ENCODE measurements at places on chromosomes 4 and X.

DNA sequence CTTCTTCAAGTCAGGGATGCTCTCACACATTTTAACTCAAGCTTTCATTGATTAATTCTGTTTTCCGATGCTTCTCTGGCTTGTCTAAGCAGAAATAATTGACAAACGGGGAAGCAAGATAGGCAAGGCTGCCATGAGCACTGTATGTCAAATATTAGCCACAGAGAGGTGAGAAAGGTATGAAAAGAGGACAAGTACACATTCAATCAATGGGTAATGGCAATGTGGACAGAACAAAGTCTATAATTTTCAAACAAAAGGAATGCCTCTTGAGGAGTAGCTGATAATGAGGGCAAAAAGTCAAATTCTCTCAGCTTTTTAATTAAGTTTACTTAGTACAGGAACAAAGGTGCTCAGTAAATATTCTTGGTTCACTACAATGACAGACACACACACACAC lies 19.6 kb downstream of the COX7B2 start:
- no peak for DNase-seq

GRCh38 chr4:7328913-7329638 lies 105.7 kb downstream of the PSAPL1 start:
- DNase-seq = no peak

DNA sequence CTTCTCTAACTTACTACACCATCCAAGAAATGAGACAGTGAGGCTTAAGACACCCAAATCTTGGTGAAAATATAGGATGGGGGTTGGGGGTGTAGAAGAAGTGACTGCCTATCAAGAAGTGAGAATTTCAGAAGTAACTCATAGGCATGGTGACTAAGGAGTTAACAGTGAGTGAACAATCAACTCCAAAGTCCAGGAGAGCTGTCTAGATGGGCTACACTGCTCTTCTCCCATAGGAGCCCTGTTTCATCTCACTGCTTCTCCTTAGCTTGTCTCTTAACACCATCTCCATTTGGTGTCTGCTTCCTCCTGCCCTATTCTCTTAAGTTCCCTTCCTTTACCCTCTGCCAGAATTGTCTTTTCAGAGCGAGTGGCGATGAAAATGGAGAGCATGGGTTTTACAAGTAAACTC lies 22.7 kb downstream of the FABP2 start:
- no peak for DNase-seq

DNA sequence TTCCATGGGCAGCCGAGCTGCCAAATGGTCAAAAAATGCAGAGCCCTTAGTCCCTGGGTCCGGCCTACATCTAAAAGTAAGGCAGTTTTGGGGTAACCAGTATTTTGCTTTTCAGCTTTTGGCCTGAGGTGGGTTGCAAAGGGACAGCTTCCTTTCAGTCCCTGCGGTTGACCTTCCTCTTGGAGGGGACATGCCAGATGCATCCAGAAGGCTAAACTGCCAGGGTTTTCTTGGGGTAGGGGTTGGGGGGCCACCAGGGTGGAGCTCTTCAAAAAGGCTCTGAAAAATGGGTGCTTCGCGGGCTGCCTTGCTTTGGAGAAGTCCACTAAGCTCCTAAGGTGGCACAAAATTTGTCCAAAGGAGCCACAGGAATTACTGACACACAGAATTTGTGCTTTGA lies 120.7 kb downstream of the UBE2K start:
- DNase-seq = no peak

GRCh38 chr4:143341186-143341755 lies 4.6 kb downstream of the GAB1 start:
- DNase-seq = no peak

GRCh38 chrX:131779306-131779705 lies 235.4 kb downstream of the OR13H1 start:
- no peak for DNase-seq

DNA sequence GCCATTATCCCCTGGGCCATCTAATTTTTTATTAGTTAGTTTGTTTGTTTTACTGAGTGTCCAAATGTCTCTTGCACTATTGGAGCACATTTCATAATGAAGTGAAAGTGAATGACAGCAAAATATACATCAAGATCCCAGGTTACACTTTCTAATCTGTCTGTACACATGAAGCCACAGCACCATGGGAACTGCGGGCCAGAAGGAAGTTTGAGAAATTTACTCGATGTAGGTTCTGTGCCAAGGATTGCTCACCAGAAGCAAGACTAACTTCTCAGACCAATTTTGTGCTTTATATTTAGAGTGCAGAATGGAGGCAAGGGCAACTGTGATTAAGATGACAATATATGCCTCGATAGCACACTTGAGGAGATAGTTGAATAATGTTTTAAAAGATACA lies 258.0 kb downstream of the COL25A1 start:
- DNase-seq = no peak

DNA sequence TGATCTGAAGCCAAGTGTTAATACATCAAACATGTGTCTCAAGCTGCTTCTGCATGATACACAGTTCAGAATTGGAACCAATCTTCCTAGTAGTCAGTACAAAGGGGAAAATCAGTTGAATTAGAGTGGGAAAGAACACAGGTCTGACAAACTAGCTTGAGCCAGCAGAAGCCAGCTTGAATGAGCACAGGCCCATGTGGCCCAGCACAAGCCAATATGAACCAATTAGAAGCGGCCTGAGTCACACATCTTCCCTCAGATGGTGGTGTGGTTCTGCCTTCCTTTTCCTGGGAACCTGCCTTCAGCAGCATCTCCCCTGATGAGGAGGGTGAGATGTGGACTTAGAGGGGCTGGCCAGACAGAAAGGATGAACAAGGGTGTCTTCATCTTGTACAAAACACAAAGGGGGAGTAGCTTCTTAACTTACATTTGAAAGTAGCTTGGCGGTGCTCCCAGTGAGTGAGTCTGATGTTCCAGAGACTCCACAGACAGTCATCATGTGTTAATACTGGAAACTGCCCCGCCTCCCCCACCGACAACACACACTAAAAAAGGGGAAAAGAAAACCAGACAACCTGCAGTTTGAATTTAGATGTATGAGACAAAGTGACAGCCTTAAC lies 72.0 kb downstream of the FRMPD4 start:
- no peak for DNase-seq

GRCh38 chr4:147418226-147418625 lies 62.7 kb upstream of the EDNRA start:
- DNase-seq = no peak

GRCh38 chr4:13396161-13396560 lies 88.0 kb downstream of the RAB28 start:
- no peak for DNase-seq

GRCh38 chr4:47686294-47686872 lies 151.5 kb downstream of the CORIN start:
- DNase-seq = no peak

- DNase-seq = no peak
These were observed 89.7 kb downstream of the OPHN1 start for GRCh38 chrX:68343551-68343950.

DNA sequence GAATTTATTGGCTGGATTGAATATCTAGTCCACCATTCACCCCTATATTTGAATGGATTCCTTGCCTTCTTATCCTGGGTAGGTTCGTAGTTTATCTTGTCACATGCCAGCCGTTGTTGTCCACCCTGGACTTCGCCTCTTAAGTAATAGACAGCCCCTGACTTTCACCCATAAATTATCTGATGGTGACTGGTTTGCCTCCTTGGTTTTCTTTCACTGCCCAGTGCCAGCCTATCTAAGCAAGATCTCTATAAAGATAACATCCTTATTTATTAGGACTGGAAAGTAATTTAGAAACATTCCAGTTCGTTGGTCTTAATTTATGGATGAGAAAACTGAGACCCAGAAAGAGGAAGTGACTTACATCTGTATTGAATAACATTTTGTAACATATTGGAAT lies 410.3 kb downstream of the RPA4 start:
- DNase-seq = no peak

GRCh38 chr4:133178956-133179355 lies 29.9 kb downstream of the PCDH10 start:
- no peak for DNase-seq

DNA sequence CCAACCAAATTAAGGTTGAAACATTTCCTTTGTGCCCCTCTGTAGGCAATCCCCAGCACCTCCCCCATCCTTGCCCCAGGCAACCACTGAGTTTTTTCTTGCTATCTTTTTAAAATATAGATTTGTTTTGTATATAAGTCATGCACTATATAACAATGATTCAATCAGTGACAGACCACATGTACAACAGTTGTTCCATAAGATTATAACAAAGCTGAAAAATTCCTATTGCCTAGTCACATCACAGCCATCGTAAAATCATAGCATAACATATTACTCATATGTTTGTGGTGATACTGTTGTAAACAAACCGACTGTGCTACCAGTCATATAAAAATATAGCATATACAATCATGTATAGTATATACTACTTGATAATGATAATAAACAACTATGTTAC lies 211.9 kb upstream of the NRK start:
- DNase-seq = no peak

DNA sequence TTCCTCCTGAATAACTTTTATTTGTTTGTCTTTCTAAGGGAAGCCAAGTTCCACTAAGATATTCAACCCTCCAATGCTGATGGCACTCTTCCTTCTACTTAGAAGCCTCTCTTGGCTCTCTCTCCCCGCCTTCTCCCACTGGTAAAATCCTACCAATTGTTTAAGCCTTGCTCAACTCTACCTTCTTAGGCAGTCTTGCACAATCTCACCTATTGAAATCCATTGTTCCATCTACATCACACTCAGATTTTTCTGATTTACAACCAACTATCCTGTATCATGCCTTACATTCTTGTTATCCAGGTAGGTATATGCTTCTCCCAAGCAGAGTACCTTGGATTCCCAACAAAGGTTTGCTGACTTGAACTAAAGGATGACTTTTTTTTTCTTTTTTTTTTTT lies 69.1 kb downstream of the NR3C2 start:
- no peak for DNase-seq

- DNase-seq = no peak
These were observed 169.5 kb downstream of the GLRA2 start for GRCh38 chrX:14698790-14699189.

GRCh38 chrX:115322375-115322774 lies 32.9 kb downstream of the LUZP4 start:
- DNase-seq = no peak

DNA sequence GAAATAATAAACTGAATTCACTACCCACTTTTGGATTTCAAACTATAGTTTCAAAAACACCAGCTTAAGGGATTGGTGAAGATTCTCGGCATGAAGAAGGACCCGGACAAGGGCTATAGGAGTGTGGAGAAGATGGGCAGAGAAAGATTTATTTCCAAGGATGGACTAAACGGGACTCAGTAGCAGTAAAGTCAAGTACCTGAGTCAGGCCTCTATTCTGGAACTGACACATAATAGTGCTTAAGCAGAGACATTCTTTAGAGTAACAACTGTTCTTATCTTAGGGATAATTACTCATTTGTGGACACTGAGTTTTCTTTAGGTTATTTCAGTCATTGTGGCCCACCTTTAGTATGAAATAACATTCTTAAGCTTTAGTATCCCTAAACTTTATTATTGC lies 134.6 kb downstream of the GATB start:
- DNase-seq = no peak

GRCh38 chr4:138217567-138217966 lies 24.6 kb downstream of the SLC7A11 start:
- DNase-seq = no peak

GRCh38 chr4:24497221-24497620 lies 87.1 kb downstream of the DHX15 start:
- no peak for DNase-seq

GRCh38 chrX:16930392-16930791 lies 16.1 kb upstream of the REPS2 start:
- no peak for DNase-seq

DNA sequence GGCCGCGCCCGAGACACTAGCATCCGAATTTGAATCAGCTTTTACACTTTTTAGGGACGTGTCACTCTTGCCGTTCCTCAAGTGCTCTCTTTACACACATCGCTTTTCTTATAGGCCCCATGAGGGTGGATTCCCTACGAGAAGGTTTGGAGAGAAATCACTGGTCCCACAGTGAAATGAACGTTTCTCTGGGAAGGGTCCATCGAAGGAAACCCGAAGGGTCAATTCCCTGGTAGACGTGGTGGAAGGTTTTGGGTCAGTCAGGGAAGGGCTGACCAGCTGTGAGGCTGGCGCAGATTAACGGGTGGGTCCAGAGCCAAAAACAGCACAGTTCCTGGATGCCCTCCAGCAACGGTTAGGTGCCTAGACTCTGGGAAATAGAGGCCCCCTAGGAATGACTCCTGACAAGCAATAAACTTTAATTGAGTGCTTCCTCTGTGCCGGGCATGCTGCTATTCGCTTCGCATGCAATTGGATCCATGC lies 35.9 kb downstream of the ETDC start:
- no peak for DNase-seq

- DNase-seq = no peak
These were observed 39.2 kb downstream of the TXLNG start for GRCh38 chrX:16825264-16826035.

- DNase-seq = no peak
These were observed 6.3 kb downstream of the KIAA1210 start for GRCh38 chrX:119121341-119121740.

DNA sequence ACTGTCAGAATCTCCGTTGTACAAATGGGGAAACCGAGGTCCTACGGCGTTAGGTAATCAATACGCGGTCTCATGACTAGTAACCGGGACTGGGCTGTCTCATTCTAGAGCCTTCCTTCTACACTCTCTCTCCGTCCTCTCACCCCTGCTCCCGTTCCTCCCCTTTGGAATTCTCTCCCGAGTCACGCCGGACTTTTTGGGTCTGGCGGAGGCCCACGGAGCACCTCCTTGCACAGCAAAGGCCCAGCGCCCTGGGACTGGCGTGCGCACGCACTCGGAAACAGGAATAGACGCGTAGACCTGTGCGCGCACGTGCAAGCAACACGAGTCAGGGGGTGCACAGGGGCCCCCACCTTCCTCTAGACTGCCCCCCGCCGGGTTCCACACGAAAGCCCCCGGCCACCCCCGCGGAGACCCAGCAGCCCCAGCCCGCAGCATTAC lies 361 bp downstream of the QDPR start:
- DNase-seq = no peak
